ENCODE measurements at places on chromosomes 5 and 9. TPM values are rescaled to one million over a fixed set of nuclear protein-coding genes. Genes with fewer than 3 reads are reported as not detected.

DNA sequence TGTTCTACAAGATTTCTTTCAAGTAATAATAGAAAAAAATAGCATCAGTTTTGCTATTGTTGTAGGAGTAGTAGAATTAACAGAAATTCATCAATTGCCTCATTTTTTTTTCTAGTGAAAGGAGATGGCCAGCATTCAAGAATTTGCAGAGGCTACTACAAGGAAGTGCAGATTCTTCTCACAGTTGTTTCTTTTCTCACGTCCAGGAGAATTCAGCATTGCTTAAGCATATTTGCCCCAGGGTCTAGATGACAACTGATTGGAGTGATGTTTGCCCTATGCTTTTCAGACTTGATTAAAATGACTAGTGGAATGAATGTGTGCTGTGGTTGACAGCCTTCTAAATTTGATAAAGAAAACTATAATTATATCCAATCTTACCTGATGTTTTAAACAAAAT lies 46.6 kb upstream of the SLC12A2 start:
- no peaks in the 10 kb centered on the region for H3K4me1 ChIP-seq
- H3K27me3 ChIP-seq: no peaks in the 10 kb centered on the region
- H3K27ac ChIP-seq: no peak overlapping the region
- H3K36me3 ChIP-seq: no peaks in the 10 kb centered on the region
- H3K4me3 ChIP-seq: no peak overlapping the region

DNA sequence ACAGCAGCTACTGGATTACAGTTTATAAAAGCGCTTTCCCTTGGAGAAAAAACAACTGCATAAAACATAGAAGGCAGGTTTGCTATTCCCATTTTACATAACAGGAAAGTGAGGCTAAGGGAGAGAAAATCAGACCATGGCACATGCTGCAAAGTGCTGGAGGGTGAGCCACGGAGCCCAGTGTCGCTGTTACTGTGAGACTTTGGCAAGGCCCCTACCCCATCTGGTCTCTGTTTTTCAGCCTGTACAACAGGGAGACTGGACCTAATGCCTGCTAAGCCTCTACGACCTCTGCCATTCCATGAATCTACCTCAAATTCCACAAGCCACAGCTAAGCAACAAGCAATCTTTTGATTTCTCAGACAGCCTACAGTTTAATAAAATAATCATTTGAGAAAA lies 139.2 kb downstream of the GABBR2 start:
- DNase-seq: peak; percentile 37
- no peaks in the 10 kb centered on the region for H3K4me1 ChIP-seq
- no peak overlapping the region for H3K27ac ChIP-seq

GRCh38 chr9:118984607-118985006 lies 384.6 kb downstream of the BRINP1 start:
- H3K4me3 ChIP-seq: no peak overlapping the region
- no peaks in the 10 kb centered on the region for H3K27me3 ChIP-seq
- no peak overlapping the region for H3K27ac ChIP-seq
- no peak for DNase-seq
- H3K36me3 ChIP-seq: no peaks in the 10 kb centered on the region
- no peaks in the 10 kb centered on the region for H3K4me1 ChIP-seq

GRCh38 chr5:151738125-151738848 lies 20.1 kb downstream of the ATOX1 start:
- H3K27me3 ChIP-seq: no peaks in the 10 kb centered on the region
- H3K27ac ChIP-seq: peak overlapping the region; percentile 81
- peaks cover 37% of the 10 kb centered on the region for H3K4me1 ChIP-seq
- no peak for DNase-seq

- DNase-seq: no peak
- no peak overlapping the region for H3K4me3 ChIP-seq
- no peaks in the 10 kb centered on the region for H3K4me1 ChIP-seq
Measured at GRCh38 chr9:131048820-131049219, 39.8 kb downstream of the LAMC3 start.

DNA sequence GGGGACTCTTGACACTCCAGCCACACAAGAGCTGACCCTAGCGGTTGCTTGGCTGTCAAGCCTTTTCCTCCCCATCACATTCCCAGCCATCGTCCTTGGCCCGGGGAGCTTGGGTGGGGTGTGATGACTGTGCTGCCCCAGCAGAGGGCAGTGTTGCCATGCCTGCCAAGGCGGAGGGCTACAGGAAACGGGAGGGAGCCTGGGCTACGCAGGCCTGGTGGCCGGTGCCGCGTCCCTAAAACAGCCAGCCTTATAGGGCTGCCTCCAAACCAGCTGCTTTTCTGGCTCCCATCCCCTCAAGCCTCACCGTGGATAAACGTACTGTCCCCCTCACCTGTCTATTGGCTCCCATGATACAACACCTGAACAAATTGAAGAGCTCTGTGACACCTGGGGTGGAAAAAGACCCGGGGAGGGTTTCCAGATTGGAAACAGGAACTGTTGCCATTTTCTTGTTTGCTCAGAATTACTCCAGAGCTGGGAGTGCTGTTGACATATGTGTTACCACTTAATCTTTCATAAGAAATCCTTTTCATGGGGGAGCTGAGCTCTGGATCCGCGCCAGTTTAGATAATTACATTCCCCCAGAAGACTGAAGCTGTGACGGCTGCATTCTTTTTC lies 72.8 kb upstream of the ASTN2 start:
- DNase-seq: no peak
- H3K36me3 ChIP-seq: no peaks in the 10 kb centered on the region
- no peak overlapping the region for H3K27ac ChIP-seq
- H3K27me3 ChIP-seq: no peaks in the 10 kb centered on the region

DNA sequence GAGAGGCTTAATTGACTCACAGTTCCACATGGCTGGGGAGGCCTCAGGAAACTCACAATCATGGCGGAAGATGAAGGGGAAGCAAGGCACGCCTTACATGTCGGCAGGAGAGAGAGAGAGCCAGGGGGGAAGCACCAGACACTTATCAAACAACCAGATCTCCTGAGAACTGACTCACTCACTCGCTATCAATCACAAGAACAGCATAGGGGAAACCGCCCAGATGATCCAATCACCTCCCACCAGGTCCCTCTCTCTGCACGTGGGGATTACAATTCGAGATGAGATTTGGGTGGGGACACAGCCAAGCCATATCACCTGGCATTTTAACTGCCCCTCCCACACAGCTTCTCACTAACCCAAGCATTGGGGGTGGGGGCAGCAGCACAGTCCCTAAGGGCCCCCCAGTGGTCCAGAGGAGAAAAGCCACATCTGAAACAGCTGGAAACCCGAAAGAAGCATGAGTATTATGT lies 76.1 kb upstream of the ASS1 start:
- H3K4me1 ChIP-seq: no peaks in the 10 kb centered on the region
- no peak overlapping the region for H3K4me3 ChIP-seq
- no peaks in the 10 kb centered on the region for H3K27me3 ChIP-seq
- no peaks in the 10 kb centered on the region for H3K36me3 ChIP-seq

GRCh38 chr9:19804431-19804830 lies 15.6 kb upstream of the SLC24A2 start:
- no peaks in the 10 kb centered on the region for H3K36me3 ChIP-seq
- no peak overlapping the region for H3K4me3 ChIP-seq
- no peaks in the 10 kb centered on the region for H3K4me1 ChIP-seq

DNA sequence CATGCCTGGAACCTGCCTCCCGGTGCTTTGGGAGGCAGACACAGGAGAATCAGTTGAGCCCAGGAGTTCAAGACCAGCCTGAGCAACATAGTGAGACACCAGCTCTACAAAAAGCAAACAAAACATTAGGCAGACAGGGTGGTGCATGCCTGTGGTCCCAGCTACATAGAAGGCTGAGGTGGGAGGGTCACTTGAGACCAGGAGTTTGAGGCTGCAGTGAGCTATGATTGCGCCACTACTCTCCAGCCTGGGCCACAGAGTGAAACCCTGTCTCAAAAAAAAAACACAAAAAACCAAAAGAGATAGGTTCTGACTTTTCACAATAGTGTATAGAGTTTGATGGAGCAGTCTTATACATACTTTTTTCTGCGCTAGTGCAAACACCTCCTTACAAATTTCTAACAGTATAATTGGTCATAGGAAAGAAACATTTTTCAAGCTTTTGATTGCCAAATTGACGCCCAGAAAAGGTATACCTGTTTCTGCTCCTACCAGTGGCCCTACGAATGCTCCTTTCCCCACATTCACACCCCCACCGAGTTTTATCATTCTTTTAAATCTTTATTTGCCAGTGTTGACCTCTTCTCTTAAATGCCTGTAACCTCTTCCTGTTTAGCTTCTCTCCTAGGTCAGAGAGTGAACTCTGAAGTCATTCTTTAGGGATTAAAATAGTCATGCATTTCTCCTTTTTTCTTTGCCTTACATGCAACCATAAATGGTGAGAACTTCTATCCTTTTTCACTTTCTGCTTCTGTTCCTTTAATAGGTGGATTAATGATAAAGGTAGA lies 7.5 kb downstream of the DOCK8 start:
- no peak overlapping the region for H3K4me3 ChIP-seq
- no peak overlapping the region for H3K27ac ChIP-seq
- H3K4me1 ChIP-seq: no peaks in the 10 kb centered on the region

GRCh38 chr5:174852143-174852542 lies 127.8 kb downstream of the MSX2 start:
- DNase-seq: no peak
- no peaks in the 10 kb centered on the region for H3K27me3 ChIP-seq
- no peak overlapping the region for H3K27ac ChIP-seq
- H3K4me1 ChIP-seq: no peaks in the 10 kb centered on the region
- H3K36me3 ChIP-seq: no peaks in the 10 kb centered on the region

DNA sequence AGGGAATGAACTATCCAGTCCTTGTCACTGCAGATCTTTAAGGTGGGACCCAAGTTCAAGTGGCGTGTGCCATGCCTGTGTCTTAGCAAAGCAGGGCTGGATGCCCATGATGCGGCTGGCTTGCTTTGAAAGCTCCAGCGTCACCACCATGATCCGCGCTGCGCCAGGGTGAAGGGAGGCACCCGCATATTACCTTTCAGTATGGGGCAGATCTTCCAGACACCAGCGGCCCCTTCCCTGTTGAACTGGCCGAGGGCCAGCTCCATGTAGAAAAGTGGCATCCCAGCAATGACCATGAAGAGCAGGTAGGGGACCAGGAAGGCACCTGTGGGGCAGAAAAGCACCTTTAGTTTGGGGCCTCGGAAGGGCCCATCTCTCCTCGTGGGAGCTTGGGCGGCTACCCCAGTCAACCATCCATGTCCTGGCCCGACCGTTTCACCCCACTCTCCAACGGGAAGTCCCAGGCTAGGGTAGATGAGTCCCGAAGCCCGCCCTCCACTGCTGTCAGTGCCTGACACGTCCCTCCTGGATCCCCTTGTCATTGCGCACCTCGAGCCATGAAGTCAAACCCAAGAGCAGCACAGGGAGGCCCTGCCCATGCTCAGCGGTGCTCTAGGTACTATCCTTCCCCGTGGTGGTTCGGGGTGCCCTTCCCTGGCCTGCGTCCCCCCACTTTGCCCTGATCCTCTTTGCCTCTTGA lies 3.9 kb downstream of the SLC6A3 start:
- no peak overlapping the region for H3K27ac ChIP-seq
- no peaks in the 10 kb centered on the region for H3K36me3 ChIP-seq
- no peak overlapping the region for H3K4me3 ChIP-seq
- H3K4me1 ChIP-seq: peaks cover 12% of the 10 kb centered on the region
- peaks cover 6% of the 10 kb centered on the region for H3K27me3 ChIP-seq
- no peak for DNase-seq

DNA sequence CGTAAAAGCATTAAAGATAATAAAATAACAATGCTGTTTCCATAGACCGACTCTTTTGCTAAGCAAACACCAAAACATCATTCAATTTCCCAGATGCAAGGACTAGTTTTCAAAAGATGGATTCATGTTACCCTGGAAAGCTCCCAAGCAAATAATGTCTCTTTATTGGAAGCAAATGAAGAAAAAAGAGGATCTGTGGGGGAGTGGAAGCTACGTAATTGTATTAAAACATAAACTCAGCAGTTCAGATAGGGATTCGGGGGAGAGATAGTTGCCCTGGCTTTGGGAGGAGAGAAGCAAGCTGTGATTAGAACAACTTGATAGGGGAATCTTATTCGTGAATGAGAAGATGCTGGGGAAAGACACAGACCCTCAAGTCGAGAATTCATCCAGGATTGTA lies 491.0 kb upstream of the CLINT1 start:
- H3K27me3 ChIP-seq: no peaks in the 10 kb centered on the region
- H3K4me1 ChIP-seq: no peaks in the 10 kb centered on the region
- DNase-seq: no peak

- H3K4me3 ChIP-seq: no peak overlapping the region
- peaks cover 5% of the 10 kb centered on the region for H3K4me1 ChIP-seq
Measured at GRCh38 chr5:142659405-142659804, 26.5 kb downstream of the FGF1 start.

DNA sequence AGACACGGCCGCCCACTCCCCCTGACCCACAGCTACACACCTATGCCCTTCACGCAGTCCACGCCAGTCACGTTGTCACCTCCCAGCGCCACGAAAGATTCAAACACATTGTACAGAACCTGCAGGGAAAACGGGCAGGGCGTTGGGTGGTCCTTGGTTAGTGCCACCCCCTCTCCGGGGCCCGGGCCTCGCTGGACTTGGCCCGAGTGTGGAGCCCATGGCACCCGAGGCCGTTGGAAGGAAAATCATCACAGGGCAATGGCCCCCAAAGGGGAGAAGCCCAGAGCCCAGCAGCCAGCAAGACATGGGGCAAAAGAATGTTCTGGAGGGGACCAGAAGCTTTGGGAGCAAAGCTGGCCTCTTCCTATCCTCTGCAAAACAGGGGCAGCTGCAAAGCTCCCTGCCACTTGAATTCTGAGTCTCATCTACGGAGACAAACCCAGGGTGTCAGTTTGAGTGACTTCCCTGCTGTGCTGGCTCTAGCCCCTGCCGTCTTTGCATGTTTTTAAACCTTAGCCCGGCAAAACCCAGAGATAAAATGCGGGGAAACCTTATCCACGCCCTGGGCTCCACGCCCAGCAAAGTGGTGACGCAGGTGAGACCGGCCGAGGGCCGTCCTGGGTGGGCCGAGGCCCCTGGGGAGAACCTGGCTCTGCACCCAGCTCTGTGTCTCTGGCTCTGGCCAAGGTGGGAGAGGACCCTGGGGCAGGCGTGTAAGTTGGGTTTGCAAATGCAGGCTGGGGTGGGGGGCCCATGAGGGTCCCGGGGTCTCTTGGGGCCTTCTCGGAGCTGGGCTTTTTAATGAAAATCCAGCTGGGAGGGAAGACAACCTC lies 38.9 kb downstream of the SLC9A3 start:
- no peaks in the 10 kb centered on the region for H3K27me3 ChIP-seq
- H3K4me3 ChIP-seq: no peak overlapping the region
- H3K36me3 ChIP-seq: no peaks in the 10 kb centered on the region
- H3K27ac ChIP-seq: no peak overlapping the region
- no peak for DNase-seq

PHF24 gene
- total RNA-seq: 0.25 TPM

SLC2A6 gene
- total RNA-seq: 3.7 TPM

Measured in vagina (tissue), 2 donors.